SJCRH30 (cell line): ENCODE measurements at places on chromosomes 7 and 10. TPM values are rescaled to one million over a fixed set of nuclear protein-coding genes. Genes with fewer than 3 reads are reported as not detected.

Gene JMJD1C
- total RNA-seq, result 93.6 and 112 TPM in 2 replicates

Gene ITIH5
- 0.65 and 0.66 TPM in 2 replicates for total RNA-seq

DNA sequence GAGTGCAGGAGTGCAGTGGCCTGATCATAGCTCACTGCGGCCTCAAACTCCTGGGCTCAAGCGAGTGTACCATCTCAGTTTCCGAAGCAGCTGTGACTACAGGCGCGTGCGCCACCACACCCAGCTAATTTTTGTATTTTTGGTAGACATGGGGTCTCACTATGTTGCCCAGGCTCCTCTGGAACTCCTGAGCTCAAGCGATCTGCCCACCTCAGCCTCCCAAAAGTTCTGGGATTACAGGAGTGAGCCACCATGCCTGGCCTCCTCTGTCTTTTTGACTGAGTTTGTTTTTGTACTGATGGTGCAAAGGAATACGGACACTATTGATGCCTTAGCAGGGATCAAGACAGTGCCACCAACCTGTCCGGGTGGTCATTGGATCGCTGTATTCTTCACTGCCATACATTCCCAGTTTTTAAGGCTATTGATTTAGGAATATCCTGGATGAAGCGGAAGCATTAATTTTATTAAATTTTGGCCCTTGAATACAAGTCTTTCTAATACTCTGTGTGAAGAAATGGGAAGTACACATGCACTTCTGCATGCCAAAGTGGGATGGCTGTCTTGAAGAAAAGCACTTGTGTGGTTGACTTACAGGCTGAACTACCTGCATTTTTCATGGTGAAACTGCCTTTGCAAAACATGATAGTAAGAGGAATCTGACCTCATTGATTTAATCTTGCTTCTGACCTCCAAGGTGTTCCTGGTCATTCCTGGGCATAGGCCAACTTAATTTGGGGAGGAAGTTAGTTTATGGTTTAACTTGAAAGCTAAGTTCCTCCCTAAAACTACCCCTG is 2.1 kb upstream of the CUL2 start:
- no peak for DNase-seq

Gene CYP3A4
- not detected in 2 replicates for total RNA-seq

- DNase-seq, result no peak
These were observed 68.9 kb downstream of the MET start for GRCh38 chr7:116740755-116741462.

DNA sequence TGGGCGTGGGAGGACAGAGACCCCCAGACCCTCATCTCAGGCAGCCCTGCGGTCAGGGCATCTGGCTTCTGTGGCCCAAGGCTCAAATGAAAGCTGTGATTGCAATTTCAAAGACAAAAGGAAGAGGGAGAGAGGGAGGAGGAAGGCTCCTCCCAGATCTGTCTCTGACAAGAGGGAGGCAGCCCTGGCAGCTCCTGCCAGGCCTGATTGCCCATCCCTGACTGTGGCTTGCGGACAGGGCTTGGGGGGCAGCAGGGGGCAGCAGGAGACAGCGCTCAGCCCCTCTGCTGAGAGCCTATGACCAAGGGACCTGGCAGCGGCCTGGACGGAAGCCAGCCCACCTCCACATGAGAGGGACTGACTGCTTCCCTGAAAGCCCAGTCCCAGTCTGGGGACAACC is 91.8 kb downstream of the PTPRN2 start:
- DNase-seq, result peak; percentile 58

GRCh38 chr10:6351495-6351894 is 148.8 kb downstream of the PFKFB3 start:
- no peak for DNase-seq

- DNase-seq, result no peak
These were observed 9.9 kb downstream of the BLVRA start for GRCh38 chr7:43768201-43768886.

GRCh38 chr7:141263508-141263907 is 189.6 kb downstream of the TMEM178B start:
- DNase-seq, result no peak

DNA sequence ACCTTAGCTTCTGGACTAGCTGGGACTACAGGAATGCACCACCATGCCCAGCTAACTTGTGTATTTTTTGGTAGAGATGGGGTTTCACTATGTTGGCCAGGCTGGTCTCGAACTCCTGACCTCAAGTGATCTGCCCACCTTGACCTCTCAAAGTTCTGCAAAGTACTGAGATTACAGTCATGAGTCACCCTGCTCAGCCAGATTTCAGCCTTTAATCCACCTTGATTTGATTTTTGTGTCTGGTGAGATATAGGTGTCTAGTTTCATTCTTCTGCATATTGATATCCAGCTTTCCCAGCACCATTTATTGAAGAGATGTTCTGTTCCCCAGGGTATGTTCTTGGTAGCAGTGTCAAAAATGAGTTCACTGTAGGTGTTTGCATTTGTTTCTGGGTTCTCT is 20.1 kb upstream of the CYP3A7 start:
- no peak for DNase-seq

Gene ZKSCAN5
- 18.9 and 19.5 TPM in 2 replicates for total RNA-seq

DNA sequence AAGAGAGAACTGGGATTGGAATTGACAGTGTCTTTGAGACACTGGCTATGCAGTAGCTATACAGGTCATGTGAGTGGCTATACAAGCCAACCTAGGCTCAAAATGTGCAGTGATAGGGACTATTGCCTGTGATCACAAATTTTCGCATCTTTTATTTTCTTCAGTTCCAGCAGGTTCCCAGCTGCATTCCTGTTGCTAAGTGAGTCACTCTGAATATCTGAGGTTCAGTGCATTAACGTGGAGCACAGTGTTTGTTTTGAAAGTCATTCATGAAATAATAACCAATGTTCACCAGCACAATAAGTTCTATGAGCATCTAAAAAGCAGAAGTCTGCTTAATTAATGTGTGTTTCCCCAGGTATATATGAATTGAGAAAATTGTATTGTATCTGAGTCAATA is 1236.0 kb upstream of the CELF2 start:
- DNase-seq, result no peak

GRCh38 chr10:119190954-119191785 is 12.6 kb upstream of the PRDX3 start:
- no peak for DNase-seq

DNA sequence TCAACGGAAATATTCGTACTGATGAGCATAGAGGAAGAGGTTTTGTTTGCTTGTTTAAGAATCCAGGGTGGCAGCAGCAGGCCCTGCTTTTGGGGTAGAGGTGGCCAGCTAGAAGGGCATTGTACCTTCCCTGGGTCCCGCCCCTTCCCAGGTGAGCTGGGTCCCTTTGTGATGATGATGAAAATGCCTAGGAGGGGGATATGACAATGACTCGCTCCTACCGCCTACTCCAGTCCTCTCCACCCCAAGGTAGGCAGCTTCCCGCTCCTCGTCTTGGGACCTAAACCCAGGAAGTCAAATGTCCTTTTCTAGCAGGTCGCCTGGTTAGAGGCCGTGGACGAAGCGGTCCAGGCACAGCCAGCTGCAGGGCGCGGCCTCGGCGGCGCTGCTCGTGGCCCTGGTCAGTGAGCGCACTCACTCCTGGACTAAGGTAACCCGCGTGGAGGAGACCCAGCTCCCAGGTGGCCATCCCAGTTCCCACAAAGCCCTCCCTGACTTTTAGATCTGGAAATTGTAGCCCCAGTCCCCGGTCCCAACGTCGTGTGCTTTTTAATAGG is 141.4 kb downstream of the LSMEM1 start:
- DNase-seq, result no peak

- no peak for DNase-seq
These were observed 16.4 kb downstream of the TNRC18 start for GRCh38 chr7:5406957-5407945.

Gene FAM13C
- 0.91 and 1.1 TPM in 2 replicates for total RNA-seq

GRCh38 chr7:2979951-2980350 is 63.7 kb downstream of the CARD11 start:
- DNase-seq, result no peak

Gene A1CF
- 0.03 TPM in 1 of 2 replicates, not detected in the other for total RNA-seq

GRCh38 chr7:1536743-1537534 is 6.4 kb downstream of the MAFK start:
- DNase-seq, result peak; percentile 84

GRCh38 chr10:116952729-116953128 is 52.3 kb downstream of the SHTN1 start:
- no peak for DNase-seq

Gene NOS3
- total RNA-seq, result 0.05 and 0.20 TPM in 2 replicates

GRCh38 chr7:112063974-112064373 is 142.2 kb downstream of the DOCK4 start:
- no peak for DNase-seq

GRCh38 chr10:7672341-7673134 is 5.8 kb upstream of the ITIH5 start:
- DNase-seq, result peak; percentile 63

DNA sequence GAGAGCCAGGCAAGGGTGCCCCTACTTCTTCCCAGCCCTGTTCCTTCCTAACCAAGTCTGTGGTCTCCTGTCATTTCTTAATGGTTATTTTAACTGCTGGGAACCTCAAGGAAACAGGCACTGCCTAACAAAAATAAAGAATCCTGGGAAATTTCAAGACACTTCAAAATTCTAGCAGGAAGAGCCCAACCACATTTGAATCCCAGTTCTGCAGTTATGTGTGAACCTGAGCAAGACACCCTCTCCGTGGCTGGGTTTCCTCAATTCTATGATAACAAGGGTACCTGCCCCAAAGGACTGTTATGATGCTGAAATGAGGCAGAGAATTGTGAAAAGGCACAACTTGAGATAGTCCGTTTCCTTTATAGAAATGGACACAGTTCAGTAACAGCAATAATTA is 36.2 kb upstream of the DUSP5 start:
- no peak for DNase-seq

DNA sequence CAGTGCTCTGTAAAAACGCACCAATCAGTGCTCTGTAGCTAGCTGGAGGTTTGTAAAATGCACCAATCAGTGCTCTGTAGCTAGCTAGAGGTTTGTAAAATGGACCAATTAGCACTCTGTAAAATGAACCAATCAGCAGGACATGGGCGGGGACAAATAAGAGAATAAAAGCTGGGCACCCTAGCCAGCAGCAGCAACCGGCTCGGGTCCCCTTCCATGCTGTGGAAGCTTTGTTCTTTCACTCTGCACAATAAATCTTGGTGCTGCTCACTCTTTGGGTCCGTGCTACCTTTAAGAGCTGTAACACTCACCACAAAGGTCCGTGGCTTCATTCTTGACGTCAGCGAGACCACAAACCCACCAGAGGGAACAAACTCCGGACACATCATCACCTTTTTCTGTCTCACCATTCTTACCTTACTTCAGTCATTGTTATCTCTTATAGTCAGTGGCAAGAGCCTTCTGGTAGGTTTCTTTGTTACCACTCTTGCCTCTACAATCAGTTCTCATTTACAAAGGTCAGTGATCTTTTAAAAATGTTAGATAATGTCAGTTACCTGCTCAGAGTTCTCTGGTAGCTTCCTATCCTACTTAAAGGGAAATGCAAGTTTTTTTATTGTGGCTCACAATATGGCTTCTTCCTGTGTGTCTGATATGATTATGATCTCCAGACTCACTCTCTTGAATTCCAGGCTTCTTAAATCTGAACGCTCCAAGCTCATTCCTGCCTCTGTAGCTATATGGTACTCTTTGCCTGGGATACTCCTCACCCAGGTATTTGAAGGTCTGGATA is 4.5 kb downstream of the STAM start:
- no peak for DNase-seq

DNA sequence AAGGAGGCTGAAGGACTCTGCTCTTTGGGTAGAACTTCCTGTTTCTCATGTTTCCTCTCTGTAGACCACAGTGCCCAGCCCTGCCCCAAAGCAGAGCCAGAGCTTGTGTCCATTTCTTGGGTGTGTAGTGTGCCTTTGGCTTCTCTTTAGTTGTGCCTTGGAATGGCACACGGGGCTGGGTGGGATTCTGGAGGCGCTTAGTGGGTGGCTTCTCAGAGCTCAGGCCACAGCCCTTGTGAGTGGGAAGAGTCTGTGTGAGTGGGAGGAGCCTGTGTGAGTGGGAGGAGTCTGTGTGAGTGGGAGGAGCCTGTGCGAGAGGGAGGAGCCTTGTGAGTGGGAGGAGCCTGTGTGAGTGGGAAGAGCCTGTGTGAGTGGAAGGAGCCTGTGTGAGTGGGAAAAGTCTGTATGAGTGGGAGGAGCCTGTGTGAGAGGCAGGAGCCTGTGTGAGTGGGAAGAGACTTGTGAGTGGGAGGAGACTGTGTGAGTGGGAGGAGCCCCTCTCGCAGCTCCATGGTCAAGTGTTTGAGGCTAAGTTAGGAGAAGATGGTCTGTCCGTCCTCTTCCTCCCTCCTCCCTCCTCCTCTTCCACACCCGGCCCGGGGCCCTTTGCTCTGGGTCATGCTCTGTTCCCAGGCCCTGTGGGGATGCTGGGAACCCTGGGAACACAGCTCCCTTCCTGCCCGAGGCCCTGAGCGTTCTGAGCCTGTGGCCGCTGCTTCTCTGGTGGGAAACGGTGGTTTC is 153.0 kb downstream of the GRK5 start:
- peak; percentile 31 for DNase-seq

GRCh38 chr10:43347997-43348396 is 23.4 kb upstream of the FXYD4 start:
- DNase-seq, result no peak

DNA sequence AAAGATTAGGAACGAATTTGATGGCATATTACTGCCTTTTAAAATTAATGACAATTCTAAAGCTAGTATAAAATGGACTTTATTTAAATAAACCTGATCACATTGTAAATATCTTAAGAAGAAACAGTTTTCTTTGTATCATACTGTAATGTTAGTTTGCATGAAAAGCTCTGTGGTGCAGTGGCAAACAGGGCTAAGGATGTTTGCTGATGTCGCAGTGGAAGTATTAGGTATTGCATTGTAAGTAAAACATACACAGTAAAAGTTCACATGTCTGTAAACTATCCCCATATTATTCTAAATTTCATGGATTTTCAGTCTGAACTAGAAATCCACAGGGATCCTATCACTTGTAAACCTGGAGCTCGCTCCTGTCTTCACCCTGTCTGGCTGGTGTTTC is 252.6 kb upstream of the ZNF32 start:
- DNase-seq, result no peak

DNA sequence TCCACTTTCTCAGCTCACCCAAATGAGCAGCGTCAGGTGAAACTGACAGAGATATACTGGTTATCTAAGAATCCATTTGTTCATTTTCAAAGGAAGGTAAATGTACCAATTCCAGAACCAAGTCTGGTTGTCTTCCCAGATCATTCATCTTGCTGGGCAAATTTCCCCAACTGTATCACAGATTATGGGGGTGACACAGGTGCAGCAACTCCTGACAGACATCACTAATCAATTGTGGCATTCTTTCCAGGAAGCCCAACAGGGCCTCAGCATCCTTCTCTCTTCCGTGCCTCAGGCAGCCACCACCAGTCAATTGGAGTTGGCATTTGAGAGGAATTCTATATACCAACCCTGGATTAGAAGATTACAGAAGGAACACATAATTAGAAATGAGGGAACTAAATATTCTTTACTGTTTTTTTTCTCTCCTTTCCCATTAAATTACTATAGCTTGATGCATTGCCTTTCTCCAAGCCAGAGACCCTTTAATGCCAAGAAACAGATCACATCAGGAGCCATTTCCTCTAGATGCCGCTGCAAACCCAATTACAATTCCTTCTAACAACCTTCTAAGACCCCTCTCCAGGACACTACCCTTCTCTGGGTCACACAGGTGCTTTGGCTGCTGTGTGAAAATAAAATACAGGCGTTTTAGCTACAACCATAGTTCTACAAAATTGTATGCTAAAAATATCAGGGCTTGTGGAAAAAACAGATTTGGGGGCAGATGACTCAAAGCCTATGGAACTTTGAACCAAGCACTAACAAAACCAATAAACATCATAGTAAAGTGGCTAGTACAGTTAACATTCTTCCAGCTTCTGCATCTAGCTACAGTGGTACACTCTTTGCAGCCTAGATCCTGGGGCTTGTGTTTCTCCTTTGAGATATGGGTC is 291.6 kb downstream of the RNLS start:
- no peak for DNase-seq

Gene WDR86
- total RNA-seq, result 0.46 and 1.0 TPM in 2 replicates

- DNase-seq, result peak; percentile 61
These were observed 118.6 kb downstream of the SH3PXD2A start for GRCh38 chr10:103736763-103737162.

Gene SPDYE6
- total RNA-seq, result not detected in 2 replicates
